ENCODE measurements at places on chromosomes 5 and 9.

DNA sequence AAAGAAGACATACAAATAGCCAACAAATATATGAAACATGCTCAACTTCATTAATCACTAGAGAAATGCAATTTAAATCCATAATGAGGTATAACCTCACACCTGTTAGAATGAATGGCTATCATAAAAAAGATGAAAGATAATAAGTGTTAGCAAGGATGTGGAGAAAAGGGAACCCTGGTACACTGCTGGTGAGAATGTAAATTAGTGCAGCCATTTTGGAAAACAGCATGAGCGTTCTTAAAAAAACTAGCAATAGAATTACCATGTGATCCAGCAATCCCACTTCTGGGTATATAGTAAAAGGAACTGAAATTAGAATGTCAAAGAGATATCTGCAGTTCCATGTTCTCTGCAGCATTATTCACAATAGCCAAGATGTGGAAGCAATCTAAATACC, 64.2 kb upstream of the CEP78 start:
- no peak for DNase-seq

GRCh38 chr9:81890104-81890503, 38.1 kb upstream of the SPATA31D4 start:
- DNase-seq = no peak

DNA sequence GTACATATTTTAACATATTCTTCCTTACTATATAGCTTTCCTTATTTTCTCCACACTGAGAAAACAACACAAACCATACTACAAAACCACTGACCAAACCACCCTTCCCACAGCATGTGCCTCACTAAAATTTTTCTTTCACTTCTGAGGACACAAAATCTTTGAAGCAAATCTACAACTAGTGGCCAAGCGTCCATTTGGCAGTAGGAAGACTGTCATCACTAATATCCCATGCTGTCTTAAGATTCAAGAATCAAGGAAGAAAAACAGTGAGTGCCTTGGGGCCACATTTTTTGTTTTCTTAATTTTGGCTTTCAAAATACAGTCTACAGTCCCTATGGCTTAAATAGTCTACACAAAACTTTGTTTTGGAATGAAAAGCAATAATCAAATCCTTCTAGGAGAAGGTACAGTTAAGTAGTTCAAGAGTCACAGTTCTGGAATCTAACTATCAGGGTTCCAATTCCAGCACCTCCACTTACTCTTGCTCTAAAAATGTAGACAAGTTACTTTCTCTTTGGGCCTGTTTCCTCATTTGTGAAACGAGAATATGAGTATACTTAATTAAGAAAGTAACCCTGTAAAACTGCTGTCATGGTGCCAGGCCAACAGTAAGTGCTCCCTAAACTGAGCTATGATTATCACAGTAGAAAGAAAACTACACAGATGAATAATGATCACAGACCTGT, 227.9 kb downstream of the BNC2 start:
- DNase-seq = no peak

- no peak for DNase-seq
Measured at GRCh38 chr5:115673596-115673995, 47.8 kb upstream of the TMED7 start.

DNA sequence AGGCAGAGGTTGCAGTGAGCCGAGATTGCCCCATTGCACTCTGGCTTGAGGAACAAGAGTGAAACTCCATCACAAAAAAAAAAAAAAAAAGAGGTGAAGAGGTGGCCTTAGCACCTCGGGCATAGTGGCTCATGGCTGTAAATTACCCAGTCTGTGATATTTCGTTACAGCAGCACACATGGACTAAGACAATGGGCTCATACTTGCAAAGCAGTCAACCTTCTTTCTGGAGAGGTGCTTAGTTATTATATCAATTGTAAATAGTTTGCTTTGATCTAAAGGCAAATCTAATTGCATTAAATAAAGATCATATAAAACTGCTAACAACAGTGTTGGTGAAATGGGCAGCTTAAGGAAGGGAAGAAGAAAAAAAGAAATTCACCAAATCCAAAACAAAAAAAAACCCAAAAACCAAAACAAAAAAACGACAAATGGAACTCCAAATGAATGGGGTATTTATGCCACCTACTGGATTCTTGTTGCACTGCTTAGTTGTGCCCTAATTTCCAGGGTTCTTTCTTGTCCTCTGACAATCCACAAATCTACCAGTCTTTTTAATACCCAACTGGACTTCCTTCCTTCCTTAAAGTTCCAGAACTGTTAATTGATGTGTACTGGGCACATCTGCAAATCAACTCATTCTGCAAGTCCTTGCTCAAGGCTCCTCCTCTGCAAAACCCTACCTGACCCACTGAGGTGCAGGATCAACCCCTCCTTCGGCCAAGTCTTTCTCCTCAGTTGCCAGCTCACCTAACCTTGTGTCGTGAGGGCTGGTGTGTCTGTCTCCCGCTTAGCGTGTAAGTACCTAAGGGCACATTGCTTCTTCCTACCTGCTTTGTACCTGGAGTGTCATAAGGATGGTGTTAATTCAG, 35.0 kb upstream of the DMRT1 start:
- peak; percentile 12 for DNase-seq

- DNase-seq = no peak
Measured at GRCh38 chr9:94212091-94212490, 47.0 kb upstream of the ZNF169 start.

DNA sequence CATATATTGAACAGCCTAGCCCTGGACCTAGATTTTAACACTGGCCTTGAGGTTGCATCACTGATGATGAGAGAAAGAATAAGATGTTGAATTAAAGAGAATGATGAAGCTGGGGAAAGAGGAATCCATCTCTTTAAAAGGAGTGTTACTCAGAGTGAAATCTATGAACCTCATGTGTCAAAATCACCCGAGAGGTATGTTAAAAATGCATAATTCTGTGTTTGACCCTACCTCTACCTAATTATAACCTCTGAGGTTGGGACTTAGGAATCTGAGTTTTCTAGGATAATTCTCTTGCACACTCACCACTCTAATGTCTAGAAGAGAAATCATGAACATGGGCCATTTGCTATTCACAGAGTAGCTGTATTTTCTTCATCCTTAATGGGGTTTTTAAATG, 479.4 kb downstream of the ENC1 start:
- no peak for DNase-seq

DNA sequence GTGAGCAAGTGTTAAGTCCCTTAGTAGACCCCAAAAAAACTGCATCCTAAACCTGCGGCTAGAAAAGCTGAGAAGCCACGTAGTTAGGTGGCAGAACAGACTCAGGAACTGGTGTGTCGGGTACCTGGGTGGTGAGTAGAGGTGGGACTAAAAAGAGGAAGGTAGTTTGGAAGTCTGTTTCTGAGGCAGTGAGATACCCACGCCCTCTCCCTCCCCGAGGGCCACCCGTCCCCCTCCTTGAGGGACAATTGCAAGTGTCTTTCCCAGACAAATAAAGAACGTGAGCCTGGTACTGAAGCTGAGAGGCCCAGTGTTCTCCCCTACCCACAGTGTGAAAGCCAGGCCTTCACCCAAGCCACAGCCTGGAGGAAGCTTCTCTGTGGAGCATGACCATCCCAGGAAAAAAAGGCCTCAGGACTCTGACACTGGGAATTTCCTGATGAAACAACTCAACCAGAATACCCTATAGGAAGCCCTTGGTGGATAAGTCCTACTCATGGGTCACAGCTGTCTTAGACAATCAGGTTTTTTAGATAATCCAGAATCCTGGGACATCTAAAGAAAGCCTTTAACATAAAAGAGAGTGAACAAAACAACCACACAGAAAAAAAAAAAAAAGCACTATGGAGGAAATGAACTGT, 7.0 kb upstream of the CD74 start:
- no peak for DNase-seq

GRCh38 chr5:16140417-16140816, 39.2 kb downstream of the MARCHF11 start:
- no peak for DNase-seq

- no peak for DNase-seq
Measured at GRCh38 chr5:39068099-39068498, 6.1 kb downstream of the RICTOR start.

DNA sequence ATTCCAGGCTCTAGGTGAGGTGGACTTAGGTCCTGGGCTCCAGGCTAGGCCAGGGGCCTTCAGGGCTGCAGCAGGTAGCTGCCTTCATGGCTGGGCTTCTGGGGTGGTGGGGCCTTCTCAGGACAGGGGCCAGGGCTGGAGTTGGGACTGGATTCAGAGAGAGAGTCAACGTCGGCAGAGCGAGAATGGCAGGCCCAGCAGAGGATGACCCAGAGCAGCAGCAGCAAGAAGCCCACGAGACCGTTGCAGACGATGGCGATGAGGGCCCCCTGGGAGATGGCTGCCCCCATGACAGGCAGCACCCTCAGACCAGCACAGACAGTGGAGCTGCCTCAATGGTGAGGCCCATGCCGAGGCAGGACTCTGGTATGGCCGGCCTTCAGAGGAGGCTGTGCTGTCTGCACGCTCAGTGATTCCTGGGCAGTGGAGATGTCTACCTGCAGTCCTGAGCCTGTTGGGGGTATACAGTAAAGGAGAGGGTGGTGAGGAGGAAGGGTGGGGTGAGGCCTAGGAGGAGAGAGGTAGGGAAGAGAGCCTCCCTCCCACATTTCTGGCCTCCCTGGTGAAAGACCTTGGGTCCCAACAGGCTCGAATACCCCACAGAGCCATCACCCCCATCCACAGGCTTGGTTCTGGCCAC, 1.3 kb downstream of the ENHO start:
- no peak for DNase-seq

DNA sequence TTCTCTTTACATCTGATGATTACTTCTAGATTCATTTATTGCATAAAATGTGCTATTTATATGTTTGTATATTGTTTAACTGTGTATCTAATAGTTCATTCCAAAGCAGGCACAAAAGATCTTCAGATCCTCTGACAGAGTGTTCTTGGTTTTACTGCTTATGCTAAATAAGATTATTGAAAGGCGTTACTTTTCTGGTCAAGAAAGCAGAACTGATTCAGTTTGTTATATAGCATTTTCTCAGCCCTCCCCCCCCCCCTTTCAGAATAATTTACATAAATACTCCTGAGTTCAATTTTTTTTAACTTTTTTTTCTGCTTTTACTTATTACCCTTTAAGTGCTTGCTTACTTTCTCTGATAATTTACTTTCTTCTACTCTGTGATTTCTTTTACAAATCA, 15.4 kb downstream of the CDC42SE2 start:
- no peak for DNase-seq

DNA sequence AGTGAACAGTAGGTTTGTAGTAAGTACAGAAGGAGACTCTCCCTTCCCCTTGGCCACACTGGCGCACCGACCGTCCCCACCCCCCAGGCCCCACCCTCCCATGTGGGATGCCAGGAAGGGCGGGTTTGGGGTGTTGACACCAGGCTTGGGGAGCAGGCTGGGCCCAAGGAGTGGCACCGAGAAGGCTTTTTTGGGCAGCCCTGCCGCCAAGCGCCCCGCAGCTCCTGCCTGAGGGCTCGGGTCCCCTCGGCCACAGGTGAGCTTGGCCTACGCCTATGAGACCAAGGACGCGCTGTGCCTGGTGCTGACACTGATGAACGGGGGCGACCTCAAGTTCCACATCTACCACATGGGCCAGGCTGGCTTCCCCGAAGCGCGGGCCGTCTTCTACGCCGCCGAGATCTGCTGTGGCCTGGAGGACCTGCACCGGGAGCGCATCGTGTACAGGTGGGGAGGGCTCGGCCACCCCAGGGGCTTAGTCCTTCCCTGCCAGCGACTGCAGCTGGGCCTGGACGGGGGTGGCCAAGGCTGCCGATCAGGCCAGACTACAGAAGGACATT, 7.3 kb downstream of the GRK6 start:
- DNase-seq = no peak

DNA sequence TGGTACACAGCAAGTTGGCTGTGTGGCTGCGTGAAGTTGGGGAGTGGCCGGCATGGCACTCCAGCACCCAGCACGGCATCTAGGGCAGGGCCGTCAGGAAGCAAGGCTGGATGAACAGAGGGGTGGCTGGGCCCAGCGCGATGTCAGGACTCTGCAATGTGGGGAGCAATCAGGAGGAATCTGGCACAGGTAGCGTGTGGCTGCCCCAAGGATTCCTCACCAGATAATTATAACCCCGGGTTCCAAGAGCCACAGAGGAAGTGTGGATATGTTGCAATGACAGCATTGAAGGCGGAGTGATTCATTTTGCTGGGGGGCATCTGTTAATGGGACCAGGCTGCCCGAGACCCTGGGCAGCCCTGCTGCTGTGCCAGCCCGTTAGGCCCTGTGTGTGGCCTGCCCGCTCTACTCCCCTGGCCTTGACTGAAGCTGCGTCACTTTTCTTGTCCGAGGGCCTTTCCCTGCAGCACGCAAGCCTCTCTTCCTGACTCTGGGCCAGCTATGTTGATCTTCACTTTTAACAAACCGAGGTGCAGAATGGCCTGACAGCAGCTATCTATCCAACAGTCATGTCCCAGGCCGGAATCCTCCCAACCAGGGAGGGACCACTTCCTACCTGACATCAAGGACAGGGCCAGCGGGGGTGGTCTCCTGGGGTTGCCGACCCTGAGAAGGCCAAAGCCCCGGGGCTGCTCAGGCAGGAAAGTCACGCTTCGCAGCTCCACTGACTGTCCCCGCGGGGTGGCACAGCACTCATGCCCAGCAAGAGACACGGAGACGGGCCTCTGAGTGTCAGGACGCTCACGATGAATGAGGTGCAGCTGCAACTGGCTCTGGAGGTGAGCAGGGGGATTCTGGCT, 118.0 kb upstream of the PHYKPL start:
- peak; percentile 70 for DNase-seq

- DNase-seq = peak; percentile 84
Measured at GRCh38 chr9:33946779-33947535, 101.7 kb downstream of the UBAP2 start.

DNA sequence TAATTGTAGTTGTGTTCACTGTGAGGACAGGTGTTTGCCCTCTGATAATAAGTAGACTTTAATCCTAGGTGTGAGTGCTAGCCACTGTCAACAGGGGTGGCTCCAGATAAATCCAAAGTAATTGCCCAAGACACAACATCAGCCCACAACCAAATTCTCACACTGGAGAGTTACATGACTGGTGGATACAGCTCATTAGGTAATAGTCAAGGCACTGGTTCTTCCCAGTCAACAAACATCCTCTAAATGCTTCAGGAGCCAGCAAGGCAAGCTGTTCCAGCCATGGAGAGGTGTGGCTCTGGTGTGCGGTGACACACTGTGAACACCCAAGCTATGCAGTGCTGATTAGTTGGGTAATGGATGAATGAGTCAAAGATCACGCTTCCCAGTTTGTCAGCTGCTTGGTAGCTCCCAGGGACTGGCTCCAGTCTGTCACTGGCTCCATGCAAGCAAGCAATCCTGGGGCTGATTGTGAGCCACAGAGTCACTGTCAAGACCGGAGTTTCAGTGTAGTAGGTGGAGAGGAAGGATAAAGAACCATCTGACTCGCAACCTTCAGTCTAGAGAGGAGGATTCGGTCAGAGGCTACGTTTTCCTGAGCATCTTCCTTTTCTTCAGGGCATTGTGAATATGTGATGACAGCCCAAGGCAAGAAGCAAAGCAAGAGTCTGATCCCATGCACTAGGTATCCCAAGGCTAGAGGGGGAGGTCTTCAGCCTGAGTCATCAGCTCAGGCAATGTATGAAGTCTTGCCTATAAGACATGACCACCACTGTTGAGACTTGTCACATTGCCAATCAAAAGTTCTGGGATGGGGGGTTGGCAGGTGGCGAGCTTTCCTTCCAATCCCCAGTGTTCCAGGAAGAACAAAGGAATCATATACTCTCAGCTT, 63.1 kb downstream of the UGCG start:
- peak; percentile 94 for DNase-seq

- DNase-seq = no peak
Measured at GRCh38 chr5:145947581-145947980, 11.2 kb downstream of the SH3RF2 start.

GRCh38 chr9:80004714-80005113, 432.9 kb downstream of the TLE4 start:
- no peak for DNase-seq
